ENCODE measurements at places on chromosomes 16 and 17.

GRCh38 chr17:17084317-17084835, 42.1 kb downstream of the MPRIP start:
- DNase-seq = no peak

GRCh38 chr17:49388692-49389513, 25.8 kb downstream of the PHB1 start:
- DNase-seq = no peak

GRCh38 chr16:69397821-69398521, 12.2 kb upstream of the TERF2 start:
- DNase-seq = no peak

GRCh38 chr16:13223666-13224065, 322.3 kb downstream of the SHISA9 start:
- no peak for DNase-seq

DNA sequence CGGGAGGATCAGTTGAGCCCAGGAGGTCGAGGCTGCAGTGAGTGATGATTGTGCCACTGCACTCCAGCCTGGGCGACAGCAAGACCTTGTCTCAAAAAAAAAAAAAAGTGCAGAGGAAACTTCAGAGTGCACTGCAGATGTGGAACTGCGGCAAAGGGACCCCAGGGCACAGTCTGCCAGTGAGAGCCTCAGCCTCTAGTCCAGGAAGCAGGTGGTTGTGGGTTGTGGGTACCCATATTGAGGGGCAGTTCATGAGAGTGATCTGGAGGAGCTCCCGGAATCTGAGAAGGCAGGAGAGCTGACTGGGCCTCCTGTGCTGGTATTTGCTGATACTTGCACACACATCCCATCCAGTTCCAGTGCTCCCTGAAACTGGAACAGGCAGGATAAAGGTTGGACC, 13.1 kb downstream of the FOXN1 start:
- DNase-seq = no peak

DNA sequence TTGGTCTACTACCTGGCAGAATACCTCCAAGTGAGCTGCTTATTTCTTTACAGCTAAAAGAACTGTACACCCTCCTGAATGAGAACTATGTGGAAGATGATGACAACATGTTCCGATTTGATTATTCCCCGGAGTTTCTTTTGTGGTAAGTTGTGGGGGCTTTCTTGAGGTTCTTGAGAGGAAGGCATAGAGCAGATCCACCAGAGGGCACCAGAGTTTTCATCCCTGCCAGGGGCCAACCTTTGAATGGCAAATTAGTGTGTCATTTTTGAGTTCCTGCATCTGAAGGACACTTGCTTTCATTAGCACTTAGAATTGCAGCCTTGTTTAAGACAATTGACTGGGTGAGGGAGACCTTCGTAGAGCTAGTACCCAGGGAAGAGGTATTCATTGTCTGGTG, 35.0 kb downstream of the NMT1 start:
- DNase-seq = no peak

- DNase-seq = no peak
Measured at GRCh38 chr17:29176558-29177351, 3.4 kb downstream of the MYO18A start.

DNA sequence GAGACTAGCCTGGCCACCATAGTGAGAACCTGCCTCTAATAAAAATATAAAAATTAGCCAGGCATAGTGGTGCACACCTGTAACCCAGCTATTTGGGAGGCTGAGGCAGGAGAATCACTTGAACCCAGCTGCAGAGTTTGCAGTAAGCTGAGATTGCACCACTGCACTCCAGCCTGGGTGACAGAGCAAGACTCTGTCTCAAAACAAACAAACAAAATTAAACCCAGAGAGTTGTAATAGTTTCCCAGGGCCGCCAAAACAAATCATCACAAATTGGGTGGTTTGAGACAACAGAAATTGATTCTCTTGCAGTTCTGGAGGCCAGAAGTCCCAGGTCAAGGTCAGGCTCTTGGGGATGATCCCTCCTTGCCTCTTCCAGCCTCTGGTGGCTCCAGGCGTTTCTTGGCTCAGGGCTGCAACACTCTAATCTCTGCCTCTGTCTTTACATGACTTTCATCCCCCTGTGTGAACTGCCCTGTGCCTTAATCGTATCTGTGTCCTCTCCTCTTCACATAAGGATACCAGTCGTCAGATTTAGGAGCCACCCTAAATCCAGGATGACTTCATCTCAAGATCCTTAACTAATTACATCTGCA, 100.3 kb upstream of the NOL11 start:
- DNase-seq = no peak

- peak; percentile 80 for DNase-seq
Measured at GRCh38 chr17:7573324-7574080, 5.9 kb upstream of the CD68 start.

GRCh38 chr17:52207796-52208195, 49.3 kb upstream of the CA10 start:
- DNase-seq = no peak

- DNase-seq = no peak
Measured at GRCh38 chr17:67431249-67432015, 54.4 kb downstream of the PITPNC1 start.

GRCh38 chr16:14180481-14180944, 109.4 kb downstream of the MRTFB start:
- no peak for DNase-seq

GRCh38 chr17:38508570-38508950, 80.3 kb downstream of the ARHGAP23 start:
- no peak for DNase-seq

- DNase-seq = no peak
Measured at GRCh38 chr16:62700426-62701294, 664.4 kb upstream of the CDH8 start.

DNA sequence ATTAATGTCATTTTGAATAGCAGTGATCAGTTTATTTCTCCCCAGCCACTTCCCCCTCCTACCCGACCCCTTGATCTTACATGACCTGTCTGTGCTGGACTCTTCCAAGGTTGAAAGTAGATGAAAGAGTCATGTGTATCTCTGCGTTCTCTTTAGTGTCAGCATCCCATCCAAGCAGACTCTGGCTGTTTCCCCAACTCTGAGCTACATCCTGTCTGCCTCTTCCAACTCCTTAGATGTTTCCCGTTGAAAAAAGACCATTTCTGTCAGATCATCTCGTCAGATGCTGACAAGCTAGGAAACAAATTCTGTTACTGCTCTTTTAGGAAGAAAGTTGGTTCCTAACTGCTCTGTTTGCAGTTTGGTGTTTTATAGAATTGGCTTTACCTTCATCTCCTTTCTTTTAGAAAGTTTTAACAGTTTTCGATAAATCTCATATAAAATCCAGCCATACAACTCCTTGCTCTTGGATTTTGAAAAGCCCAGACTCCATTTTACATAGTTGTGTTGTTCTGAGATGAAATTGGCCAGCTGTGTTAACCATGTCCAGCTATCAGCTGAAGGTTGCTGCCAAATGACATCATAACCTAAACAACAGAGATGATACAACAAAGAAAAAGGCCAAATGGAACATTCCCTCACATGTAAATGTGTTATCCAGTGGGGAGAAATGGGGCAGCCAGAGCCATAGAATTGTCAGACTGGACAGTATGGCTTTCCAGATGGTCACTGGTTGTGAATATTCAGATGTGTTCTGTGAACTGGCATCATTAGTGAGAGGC, 43.5 kb downstream of the CYB561 start:
- DNase-seq = no peak

GRCh38 chr16:73058616-73059409, 10.9 kb upstream of the ZFHX3 start:
- peak; percentile 1 for DNase-seq

GRCh38 chr16:12228602-12229499, 252.3 kb downstream of the SNX29 start:
- no peak for DNase-seq

DNA sequence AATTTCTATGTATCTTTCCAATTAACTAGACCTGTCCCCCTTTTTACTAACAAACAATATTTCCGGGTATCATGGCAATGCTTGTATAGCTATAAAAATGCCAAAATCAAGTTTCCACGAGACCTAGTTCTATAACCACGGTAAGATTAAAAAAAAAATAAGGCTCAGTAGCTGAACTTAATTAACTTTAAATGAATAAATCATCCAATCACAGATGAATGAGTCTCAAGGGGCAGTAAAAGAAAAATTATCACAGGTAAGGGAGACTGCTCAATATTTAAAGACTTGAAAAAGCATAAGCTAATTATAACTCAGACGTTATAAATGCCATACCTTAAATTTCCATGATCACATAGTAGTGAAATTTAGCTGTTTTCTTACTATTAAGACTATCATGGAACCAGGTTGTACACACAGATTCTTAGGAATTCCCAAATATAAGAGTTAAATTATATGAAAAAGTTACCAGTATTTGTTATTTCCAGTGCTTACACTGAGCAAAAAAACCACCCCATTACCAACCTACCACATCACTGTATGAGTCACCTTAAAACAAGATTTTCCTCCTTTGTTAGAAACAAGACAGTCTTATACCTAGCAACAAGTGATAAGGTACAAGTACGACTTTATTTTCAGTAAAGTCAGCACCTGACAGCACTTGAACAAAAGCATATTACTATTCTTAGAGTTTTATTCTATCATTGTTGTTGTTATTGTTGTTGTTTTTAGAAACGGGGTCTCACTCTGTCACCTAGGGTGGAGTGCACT, 20.6 kb downstream of the SSH2 start:
- DNase-seq = no peak

DNA sequence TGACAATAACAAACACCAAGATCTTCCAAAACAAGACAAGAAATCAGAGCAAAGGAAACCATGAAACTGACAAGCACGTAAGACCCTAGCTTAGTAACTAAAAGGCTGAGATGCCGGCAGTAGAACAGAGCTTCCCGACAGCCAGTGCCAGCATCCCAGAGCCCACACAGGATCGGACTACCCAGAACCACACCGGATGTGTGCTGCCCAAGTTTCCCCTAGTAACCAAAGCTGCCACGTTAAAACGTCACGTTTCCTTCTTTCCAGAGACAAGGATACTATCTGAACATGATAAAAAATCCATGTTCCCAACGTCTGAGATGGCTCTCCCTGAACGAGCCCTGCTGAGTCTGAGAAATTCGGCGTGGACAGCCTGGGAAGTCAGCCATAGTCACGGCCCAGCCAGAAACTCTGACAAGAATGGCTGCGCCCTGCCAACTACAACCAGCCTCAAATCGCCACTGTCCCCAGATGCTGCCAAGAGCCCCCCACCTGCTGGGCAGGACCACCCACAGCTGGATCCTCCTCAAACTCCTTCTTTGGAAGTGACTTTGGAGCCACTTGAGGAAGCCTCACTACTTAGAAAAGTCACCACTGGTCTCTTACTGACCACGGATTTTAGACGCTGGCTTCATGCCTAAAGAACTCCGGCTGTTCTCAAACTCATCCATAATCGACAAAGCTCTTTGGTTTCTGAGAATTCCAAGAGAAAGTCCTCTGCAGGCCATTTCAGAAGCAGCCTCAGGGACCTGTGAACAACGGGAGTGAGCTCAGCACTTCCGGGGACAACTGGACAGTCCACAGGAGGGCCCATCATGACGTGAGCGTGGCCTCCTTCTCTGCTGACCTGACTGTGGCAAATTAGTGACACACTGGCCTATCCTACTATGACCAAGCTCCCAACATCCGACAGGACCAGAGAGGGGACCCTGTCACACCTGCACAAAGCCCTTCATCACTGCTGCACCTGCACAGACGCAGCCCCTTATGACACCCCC, 16.7 kb downstream of the CCDC57 start:
- DNase-seq = no peak

DNA sequence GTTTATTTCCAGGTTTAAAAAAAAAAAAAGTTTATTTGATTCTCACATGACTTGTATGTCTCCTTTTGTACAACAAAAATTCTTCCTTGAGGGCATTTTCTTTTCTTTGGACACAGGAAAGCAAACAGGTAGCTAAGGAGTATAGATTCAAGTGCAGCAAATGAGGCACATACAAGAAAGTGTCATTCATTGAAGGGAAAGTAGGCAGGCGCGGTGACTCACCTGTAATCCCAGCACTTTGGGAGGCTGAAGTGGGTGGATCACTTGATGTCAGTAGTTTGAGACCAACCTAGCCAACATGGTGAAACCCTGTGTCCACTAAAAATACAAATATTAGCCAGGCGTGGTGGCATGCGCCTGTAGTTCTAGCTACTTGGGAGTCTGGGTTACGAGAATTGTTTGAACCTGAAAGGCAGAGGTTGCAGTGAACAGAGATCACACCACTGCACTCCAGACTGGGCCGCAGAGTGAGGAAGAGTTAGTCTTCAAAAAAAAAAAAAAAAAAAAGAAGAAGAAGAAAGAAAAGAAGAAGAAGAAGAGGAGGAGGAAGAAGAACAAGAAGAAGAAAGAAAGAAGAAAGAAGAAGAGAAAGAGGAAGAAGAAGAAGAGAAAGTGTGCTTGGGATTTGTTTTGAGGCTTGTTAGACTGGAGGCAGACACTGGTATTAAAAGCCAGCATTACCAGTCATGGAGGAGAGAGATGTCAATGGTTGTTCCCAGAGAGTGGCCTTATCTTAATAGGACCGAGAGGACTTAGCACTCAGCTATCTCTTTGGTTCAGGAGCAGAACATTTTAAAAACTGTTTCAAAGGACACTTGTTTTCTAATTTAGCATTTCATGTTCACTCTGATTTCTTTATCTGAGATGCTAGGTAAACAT, 19.7 kb downstream of the GINS3 start:
- no peak for DNase-seq

DNA sequence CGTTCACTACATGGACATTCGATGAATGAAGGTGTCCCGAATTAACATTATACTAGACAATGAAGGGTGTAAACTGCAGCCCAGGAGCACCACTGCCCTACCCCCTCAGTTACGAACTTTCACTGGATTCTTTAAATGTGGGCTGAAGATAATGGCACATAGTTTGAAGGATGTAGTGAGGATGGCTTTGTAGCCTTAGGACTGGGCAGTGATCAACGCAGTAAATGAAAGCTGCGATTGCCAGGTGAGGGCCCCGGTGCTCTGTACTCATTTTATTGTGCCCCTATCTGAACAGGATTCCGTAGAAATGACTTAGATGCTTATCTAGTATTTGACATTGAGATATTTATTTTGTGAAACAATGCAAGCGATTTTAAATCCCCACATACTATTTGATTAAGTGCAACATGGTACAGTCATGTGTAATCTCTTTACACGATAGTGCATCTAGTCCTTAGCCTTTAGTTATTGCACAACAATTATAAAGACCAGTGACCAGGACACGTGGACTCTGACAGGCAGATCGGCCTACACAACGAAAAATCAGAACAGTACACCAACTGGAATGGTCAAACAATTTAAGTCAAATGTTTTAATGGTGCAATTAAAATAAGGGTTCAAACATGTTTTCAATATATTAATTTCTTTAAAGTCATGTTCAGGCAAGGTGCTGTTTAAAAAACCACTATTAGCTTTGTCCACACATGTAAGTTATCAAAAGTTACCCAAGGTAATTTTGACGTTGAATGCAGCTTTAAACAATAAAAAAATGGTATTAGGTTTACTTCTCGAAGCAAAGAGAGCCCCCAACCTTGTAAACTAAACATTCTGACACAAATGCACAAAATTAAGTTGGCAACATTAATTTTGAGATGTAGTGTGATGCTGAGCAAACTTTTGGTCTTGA, 17.4 kb upstream of the ERN1 start:
- no peak for DNase-seq

All from stimulated activated CD4-positive, alpha-beta T cell treated with anti-CD3 and anti-CD28 coated beads, Interleukin-1b, Interleukin-23, amount 100 ng/mL, for 1 hour (primary cell).